ENCODE measurements at places on chromosomes 1 and 21.
A peak's percentile ranks its signal among the peaks of the same experiment; 100 is the strongest.

- no peak for DNase-seq
Measured at GRCh38 chr1:199081739-199082138, 442.9 kb downstream of the PTPRC start.

DNA sequence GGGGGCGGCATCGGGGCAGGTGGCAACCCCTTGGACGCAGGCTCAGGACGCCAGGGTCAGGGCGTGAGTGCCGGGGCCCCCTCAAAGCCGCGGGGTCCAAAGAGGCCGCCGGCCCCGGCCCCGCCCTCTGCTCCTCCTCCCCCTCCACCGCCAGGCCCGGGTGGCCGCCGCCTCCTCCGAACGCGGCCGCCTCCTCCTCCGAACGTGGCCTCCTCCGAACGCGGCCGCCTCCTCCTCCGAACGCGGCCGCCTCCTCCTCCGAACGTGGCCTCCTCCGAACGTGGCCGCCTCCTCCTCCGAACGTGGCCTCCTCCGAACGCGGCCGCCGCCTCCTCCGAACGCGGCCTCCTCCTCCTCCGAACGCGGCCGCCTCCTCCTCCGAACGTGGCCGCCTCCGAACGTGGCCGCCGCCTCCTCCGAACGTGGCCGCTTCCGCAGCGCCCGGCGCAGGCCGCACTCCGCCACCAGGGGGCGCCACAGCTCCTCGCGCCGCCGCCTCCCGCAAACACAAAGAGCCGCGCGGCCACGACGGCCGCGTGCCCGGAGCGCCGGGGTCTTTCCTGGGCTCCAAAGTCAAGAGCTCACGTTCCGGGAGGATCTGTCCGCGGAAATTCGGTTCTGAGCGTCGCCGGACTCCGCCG is 19.3 kb upstream of the SAMD11 start:
- DNase-seq = peak; percentile 78

DNA sequence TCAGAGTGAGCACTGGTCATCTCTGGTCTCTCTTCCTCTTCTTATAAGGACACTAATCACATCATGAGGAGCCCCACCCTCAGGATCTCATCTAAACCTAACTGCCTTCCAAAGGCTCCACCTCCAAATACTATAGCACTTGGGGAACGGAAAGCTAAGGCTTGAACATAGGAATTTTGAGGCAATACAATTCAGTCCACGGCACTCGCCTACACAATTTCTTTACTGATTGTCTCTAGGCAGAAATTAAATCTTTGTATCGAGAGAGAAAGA is 127.3 kb downstream of the RERE start:
- DNase-seq = no peak

DNA sequence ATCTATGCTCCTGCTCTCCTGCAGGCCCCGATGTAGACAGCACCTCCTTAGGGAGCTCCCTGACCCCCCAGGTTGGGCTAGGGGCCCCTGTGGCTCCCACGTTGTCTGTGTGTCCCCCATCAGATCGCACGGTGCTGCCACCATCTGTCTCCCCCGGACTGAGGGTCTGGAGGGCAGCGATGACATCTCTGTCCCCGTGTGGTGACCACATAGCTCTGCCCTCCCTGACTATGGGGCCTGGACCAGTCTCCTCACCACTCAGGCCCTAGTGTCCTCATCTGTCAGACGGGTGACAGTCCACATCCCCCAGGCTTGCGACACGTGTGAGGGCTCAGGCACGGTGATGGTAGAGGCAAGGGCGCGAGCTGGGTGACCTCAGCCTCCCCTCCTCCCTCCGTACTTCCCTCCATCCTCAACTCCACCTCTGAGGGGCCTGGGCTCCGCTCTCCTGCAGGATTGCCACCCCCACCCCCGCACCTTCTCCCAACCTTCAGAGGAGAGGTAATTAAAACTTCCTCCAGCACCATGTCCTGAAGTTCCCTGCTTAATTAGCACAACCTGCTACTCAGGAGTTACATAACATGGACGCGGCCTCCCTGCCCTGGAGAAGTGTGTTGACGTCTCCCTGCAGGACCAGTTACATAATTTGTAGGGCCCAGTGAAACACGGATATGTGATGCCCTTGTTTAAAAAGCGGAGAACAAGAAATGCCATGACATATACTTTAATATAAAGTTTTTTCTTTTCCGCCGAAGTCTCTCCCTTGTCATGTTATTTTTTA is 288.2 kb downstream of the PTPRU start:
- DNase-seq = no peak

DNA sequence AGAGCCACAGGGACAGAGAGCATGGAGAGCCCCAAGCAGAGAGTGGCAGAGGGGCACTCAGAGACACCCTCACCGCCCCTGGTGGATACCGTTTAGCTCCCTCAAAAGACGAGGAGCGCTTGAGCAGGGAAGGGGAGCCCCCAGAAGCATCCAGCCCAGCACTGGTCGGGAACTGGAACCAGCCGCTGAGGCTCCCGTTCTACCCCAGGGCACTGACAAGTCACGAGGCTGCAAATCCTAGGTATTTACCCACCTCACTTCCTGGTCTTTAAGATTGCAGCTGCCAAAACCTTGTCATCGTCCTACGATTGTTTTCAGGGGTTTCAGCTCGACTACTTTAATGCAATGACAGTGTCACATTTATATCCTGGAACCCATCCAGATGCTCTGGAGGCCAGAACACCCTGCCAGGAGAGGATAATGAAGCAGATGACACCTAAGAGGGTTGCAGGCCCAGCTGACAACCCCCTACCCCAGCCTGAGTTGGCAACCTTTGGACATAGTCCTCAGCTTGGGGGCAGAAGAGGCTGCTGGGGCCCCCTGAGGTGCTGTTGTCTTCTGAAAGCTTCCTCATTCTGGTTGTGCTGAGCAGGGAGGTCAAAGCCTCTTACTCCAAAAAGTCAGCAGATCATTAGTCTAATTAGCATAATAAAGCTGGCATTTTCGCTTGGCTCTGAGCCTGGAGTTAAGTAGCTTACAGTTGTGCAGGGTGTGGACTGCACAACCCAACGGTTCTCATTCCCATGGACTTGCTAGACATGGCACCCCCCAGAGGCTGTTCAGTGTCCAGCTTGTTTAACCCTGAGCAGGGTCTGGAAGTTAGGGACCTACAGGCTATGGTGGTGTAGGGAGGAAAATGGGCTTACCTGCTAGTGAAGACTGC is 20.6 kb upstream of the BACE2 start:
- DNase-seq = no peak

DNA sequence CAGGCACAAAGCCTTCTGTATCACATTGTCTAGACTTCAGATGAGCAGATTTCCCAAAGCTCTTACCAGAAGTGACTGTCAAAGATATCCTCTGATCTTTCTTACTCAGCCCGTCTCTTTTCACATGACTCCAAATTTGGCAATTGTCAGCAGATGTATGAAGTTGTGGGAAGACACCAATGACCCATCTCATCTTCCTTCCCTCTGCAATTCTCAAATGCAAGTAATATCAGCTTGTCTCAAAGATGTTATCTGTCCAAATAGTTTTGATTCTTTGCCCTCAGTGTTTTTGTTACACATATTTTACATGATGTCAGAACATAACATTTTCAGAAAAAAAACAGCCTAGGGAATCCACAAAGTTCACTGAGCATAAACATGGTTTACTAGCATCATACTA is 45.1 kb upstream of the RGS2 start:
- DNase-seq = no peak

DNA sequence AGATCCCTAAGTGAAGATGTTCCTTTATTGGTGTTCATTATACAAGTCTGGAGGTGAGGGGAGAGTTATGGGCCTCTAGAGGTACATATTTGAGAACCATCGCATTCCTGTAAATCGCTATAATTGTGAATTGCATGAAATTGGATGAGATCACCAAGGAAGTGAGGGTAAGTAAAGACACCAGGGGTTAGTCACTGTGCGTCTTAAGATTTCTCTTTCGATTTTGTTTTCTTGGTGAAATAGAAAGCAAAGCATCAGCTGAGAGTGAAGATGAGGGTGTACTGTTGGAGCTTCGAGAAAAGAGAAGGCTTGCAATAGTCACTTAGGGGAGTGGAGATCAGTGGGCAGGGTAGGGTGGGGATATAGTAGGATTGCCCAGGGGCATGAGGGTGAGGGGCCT is 82.1 kb downstream of the RAVER2 start:
- no peak for DNase-seq

GRCh38 chr1:151814426-151814825 is 9.2 kb upstream of the LINGO4 start:
- no peak for DNase-seq

DNA sequence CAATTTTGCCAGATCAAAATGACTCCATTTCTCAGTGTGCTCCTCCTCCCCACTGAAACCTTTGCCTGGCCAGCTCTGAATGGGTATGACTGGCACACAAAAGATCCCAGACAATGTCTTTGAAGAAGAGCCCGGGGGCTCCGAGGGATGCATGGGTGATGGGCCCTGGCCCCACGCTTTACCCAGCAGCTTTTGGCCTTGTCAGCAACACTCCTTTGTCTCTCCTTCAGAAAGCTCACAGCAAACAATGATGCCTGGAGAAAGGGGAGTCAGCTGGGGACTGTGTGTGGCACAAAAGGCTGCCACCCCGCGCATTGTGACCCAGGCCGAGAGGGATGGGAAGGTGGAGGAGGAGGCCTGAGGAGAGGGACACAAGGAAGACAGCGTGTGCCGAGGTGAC is 45.9 kb downstream of the PLXNA2 start:
- DNase-seq = no peak

GRCh38 chr1:184637664-184638240 is 116.9 kb downstream of the EDEM3 start:
- DNase-seq = no peak

- no peak for DNase-seq
Measured at GRCh38 chr1:53552981-53553733, 94.0 kb downstream of the DMRTB1 start.

DNA sequence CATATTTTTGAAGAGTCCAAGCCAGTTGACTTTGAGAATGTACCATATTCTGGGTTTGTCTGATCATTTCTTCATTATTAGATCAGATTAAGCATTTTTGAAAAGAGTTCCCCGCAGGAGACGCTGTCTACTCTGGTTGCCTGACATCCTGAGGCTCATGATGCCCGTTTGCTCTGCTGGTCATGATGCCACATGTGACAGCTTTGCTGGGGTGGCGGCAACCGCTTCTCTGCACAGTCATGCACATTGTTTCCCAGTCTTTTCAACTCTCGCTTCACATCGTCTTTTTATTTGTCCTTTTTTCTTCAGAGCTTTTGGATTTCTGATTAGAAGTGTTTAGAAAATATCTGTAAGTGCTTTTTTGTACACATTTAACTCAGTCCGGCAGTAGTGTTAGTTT is 90.7 kb downstream of the ST6GALNAC5 start:
- DNase-seq = no peak

GRCh38 chr1:230253150-230253549 is 173.0 kb downstream of the PGBD5 start:
- no peak for DNase-seq

DNA sequence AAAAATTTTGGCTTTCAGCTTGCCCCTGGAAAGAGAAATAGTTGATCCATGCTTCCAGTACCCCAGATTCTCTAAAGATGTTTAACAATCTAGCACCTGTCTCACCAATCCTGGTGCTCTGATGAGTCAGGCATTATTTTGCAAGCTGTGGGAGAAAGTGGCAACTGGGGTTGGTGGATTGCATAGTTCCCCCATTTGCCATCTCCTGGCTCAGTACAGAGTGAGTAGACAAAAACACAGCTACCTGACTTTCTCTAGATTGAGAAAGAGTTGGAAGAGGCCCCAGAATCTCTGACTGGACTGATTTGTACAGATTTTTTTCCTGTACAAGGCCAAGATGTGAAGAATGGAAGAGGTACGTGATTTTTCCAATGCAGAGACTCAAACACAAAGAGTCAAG is 75.1 kb upstream of the NEGR1 start:
- DNase-seq = no peak

- no peak for DNase-seq
Measured at GRCh38 chr1:239053279-239053678, 333.1 kb upstream of the CHRM3 start.

- no peak for DNase-seq
Measured at GRCh38 chr1:230758709-230759368, 11.7 kb downstream of the CAPN9 start.

- DNase-seq = no peak
Measured at GRCh38 chr1:177142791-177143271, 21.7 kb downstream of the ASTN1 start.

GRCh38 chr1:16189003-16189402 is 23.4 kb downstream of the ARHGEF19 start:
- DNase-seq = no peak

- no peak for DNase-seq
Measured at GRCh38 chr1:28680151-28680550, 11.6 kb downstream of the GMEB1 start.

GRCh38 chr1:31409946-31410858 is 2.8 kb upstream of the SERINC2 start:
- no peak for DNase-seq

GRCh38 chr1:8879464-8879921 is 1.0 kb upstream of the ENO1 start:
- no peak for DNase-seq

DNA sequence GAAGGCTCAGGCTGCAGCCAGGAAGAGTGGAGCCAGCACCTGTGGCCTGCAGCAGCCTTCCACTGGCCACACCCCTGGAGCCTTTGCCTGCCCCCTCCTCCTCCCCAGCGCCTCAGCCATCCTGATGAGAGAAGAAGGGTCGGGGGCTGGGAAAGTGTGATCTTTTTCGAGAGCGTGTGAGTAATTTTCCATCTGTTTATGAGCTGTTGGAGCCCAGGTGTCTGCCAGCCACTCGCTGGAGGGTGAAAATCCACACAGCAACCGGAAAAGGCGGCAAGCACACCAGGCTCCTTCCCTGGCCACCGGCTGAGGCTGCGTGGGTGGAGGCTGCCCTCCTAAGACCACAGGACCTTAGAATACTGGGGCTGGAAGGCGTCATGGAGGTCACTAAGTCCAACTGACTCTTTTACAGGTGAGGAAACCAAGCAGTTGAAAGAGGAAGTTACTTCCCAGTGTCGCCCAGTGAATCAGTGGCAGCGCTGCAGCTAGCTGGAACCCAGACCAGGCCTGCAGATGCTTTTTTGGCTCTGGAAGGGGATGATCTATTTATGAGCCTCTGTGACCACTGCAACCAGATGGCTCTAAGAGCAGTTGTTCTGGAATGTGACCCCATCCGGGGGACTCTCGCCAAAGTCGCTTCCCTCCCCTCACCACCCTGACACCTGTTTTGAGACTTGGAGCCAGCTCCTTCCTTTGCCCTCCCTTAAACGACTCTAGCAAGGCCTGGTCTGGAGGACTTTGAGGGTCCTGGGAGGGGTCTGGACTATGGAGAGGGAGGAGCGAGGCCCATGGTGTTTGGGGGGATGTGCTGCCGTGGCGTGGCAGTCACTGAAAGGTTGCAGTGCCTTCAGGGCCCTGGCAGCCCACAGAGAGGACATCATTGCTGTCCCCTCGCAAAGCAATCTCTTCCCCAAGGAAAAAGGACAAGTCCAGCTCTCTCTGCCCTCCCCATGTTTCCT is 54.5 kb downstream of the LGR6 start:
- no peak for DNase-seq

DNA sequence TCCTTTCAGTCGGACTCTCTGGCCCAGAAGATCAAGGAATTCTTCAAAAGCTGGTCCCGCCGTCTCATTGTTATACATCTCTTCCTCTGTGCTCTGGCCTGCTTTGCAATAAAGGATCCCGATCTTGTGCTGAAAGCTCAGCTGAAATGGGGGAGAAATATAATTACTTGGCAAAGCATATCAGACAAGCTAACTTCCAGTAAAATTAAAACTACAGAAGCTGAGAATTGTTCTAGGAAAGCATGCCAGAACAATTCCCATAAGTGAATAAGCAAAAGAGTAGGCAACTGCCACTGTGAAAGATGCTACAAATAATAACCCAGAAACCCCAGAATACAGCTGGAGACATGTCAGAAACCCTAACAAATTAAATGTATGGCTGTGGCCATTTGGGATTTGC is 146.1 kb downstream of the SIPA1L2 start:
- no peak for DNase-seq

All from stimulated activated CD8-positive, alpha-beta memory T cell treated with anti-CD3 and anti-CD28 coated beads, Interleukin-2, amount 100 ng/mL, for 1 hour (primary cell).